ENCODE measurements at places on chromosomes 1 and 21. TPM values are rescaled to one million over a fixed set of nuclear protein-coding genes. Genes with fewer than 3 reads are reported as not detected.
A peak's percentile ranks its signal among the peaks of the same experiment; 100 is the strongest.

DNA sequence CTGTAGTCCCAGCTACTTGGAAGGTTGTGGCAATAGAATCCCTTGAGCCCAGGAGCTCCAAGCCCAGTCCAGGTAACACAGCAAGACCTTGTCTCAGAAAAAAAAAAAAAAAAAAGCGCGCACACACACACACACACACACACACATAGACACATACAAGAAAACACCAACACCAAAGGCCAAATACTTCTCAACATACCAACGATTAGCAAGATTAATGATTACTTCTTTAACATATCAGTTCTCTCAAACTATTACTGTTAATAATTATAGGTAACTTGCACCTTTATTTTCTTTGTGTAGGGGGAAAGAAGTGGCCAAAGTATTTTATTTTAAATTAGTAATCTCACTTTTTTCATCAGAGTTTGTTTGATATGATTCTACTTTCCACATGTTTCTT lies 289.5 kb upstream of the ADGRL2 start:
- no peak overlapping the region for H3K4me3 ChIP-seq
- no peaks in the 10 kb centered on the region for H3K27me3 ChIP-seq
- DNase-seq, result no peak
- H3K36me3 ChIP-seq, result no peaks in the 10 kb centered on the region

DNA sequence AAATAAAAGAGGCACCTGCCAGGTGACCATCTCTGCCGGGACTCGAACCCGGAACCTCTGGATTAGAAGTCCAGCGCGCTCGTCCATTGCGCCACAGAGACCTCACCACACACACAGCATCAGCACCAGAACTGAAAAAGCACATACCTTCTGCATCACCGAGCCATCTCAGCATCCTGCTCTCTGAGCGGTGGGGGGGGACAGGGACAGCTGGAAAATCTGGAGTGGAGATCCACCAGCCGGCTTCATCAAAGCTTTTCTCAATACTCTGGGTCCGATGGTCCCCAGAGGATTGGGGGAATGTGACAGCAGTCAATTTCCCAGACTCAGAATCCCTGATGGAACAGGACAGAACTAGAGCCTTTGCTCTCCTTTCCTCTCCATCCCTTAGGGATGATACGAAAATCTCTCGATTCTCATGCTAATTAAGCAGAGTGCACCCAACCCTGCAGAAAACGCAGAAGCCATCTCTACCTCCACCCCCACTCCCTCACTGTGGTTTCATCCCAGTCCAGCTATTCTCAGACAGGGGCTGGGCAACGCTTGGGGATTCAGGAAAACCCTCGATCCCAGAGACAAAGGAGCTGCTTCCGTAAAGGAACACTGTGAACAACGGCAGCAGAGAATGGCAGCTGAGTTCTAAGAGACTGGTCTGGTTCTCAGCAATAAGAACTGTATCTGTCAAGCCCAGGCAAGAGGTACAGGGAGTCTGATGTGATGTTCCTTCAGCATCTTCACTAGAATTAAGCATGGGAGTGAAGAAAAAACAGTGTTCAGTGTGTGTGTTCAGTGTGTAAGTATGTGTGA lies 29.6 kb upstream of the CADM3 start:
- no peak overlapping the region for H3K4me3 ChIP-seq
- no peaks in the 10 kb centered on the region for H3K36me3 ChIP-seq
- no peak for DNase-seq
- no peaks in the 10 kb centered on the region for H3K4me1 ChIP-seq

GRCh38 chr1:47690341-47691250 lies 252.8 kb downstream of the FOXD2 start:
- no peak overlapping the region for H3K4me3 ChIP-seq
- no peaks in the 10 kb centered on the region for H3K36me3 ChIP-seq
- no peak overlapping the region for H3K27ac ChIP-seq
- H3K27me3 ChIP-seq, result peaks cover 8% of the 10 kb centered on the region

GRCh38 chr21:31667132-31667531 lies 7.6 kb downstream of the SOD1 start:
- no peaks in the 10 kb centered on the region for H3K27me3 ChIP-seq
- H3K27ac ChIP-seq, result peak overlapping the region; percentile 35
- peaks cover 46% of the 10 kb centered on the region for H3K4me1 ChIP-seq
- H3K36me3 ChIP-seq, result peaks cover 26% of the 10 kb centered on the region
- no peak overlapping the region for H3K4me3 ChIP-seq
- no peak for DNase-seq

- no peaks in the 10 kb centered on the region for H3K27me3 ChIP-seq
- no peak overlapping the region for H3K4me3 ChIP-seq
- no peaks in the 10 kb centered on the region for H3K4me1 ChIP-seq
- no peaks in the 10 kb centered on the region for H3K36me3 ChIP-seq
- no peak overlapping the region for H3K27ac ChIP-seq
Observed at GRCh38 chr1:71593523-71593922, 512.7 kb upstream of the ZRANB2 start.

DNA sequence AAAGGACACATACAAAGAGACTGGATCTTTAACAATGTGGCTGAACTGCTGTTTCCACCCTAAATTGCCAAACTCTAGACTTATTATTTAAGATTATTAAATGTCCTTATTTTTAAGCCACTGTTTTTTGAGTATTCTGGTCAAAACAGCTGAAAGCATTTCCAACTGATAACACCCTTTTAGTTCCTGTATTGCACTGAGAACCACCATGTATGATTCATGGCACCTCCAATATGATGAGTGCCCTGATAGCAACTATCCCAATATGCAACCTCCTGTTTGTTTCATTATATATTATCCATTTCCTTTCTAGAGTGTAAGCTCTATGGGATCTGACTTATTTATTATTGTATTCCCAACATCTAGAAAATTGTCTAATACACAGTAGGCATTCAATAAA lies 269.4 kb downstream of the HHIPL2 start:
- no peaks in the 10 kb centered on the region for H3K4me1 ChIP-seq
- no peaks in the 10 kb centered on the region for H3K27me3 ChIP-seq
- DNase-seq, result no peak
- no peaks in the 10 kb centered on the region for H3K36me3 ChIP-seq
- no peak overlapping the region for H3K27ac ChIP-seq

- H3K36me3 ChIP-seq, result no peaks in the 10 kb centered on the region
- H3K27ac ChIP-seq, result no peak overlapping the region
- no peak for DNase-seq
- H3K4me3 ChIP-seq, result no peak overlapping the region
- no peaks in the 10 kb centered on the region for H3K27me3 ChIP-seq
Observed at GRCh38 chr1:59014827-59015226, 231.0 kb upstream of the JUN start.

GRCh38 chr1:65722461-65722860 lies 70.2 kb upstream of the PDE4B start:
- H3K36me3 ChIP-seq, result no peaks in the 10 kb centered on the region
- H3K27me3 ChIP-seq, result peaks cover 30% of the 10 kb centered on the region
- no peak overlapping the region for H3K27ac ChIP-seq
- DNase-seq, result no peak
- no peaks in the 10 kb centered on the region for H3K4me1 ChIP-seq
- no peak overlapping the region for H3K4me3 ChIP-seq

- no peak for DNase-seq
- H3K36me3 ChIP-seq, result peaks cover 57% of the 10 kb centered on the region
- no peaks in the 10 kb centered on the region for H3K27me3 ChIP-seq
- peak overlapping the region; percentile 68 for H3K27ac ChIP-seq
- no peak overlapping the region for H3K4me3 ChIP-seq
- H3K4me1 ChIP-seq, result peaks cover 48% of the 10 kb centered on the region
Observed at GRCh38 chr1:156808186-156809030, 8.2 kb downstream of the SH2D2A start.

- H3K27me3 ChIP-seq, result no peaks in the 10 kb centered on the region
- DNase-seq, result no peak
- peaks cover 3% of the 10 kb centered on the region for H3K36me3 ChIP-seq
- no peak overlapping the region for H3K27ac ChIP-seq
Observed at GRCh38 chr1:10152709-10153284, 57.6 kb upstream of the KIF1B start.

DNA sequence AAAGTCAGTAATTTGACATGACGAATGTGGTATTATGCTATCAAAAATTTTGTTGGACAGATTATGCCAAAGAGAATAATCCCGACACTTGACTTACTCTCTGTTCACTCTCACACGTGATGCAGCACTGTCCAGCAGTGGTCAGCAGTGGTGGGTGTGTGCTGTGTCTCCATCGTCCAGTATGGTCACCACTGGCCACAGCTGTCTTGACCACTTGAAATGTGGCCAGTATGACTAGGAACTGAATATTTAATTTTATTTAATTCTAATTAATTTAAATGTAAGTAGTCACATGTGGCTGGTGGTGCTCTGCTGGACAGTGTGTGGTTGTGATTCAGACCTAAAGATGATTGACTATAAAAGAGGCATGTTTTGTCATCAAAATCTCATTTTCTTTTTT lies 24.0 kb downstream of the URB2 start:
- no peak overlapping the region for H3K4me3 ChIP-seq
- H3K4me1 ChIP-seq, result no peaks in the 10 kb centered on the region
- peaks cover 10% of the 10 kb centered on the region for H3K36me3 ChIP-seq
- no peak overlapping the region for H3K27ac ChIP-seq

DNA sequence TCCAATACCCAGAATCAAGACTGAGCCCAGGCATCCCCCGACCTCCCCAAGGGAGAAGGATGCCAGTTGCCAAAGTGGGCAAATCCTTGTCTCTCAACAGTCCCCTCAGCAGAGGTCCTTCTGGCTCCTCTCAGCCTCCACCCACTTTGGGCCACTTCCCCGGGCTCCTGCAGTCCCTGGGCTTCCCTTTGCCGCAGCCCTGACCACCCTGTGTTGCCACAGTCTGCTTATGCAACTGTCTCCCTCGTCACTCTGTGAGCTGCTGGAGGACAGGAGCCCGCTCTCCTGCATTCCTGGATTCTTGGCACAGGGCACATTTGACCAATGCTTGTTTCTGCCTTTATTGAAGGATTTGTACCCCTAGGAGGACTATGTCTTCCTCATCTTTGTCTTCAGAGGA lies 2.9 kb upstream of the LRP8 start:
- peaks cover 20% of the 10 kb centered on the region for H3K4me1 ChIP-seq
- H3K27me3 ChIP-seq, result no peaks in the 10 kb centered on the region
- DNase-seq, result peak; percentile 43
- no peak overlapping the region for H3K27ac ChIP-seq
- H3K36me3 ChIP-seq, result no peaks in the 10 kb centered on the region

GRCh38 chr21:42151148-42151947 lies 67.6 kb upstream of the ABCG1 start:
- H3K27ac ChIP-seq, result no peak overlapping the region
- H3K4me3 ChIP-seq, result no peak overlapping the region
- no peaks in the 10 kb centered on the region for H3K27me3 ChIP-seq
- no peaks in the 10 kb centered on the region for H3K36me3 ChIP-seq

DNA sequence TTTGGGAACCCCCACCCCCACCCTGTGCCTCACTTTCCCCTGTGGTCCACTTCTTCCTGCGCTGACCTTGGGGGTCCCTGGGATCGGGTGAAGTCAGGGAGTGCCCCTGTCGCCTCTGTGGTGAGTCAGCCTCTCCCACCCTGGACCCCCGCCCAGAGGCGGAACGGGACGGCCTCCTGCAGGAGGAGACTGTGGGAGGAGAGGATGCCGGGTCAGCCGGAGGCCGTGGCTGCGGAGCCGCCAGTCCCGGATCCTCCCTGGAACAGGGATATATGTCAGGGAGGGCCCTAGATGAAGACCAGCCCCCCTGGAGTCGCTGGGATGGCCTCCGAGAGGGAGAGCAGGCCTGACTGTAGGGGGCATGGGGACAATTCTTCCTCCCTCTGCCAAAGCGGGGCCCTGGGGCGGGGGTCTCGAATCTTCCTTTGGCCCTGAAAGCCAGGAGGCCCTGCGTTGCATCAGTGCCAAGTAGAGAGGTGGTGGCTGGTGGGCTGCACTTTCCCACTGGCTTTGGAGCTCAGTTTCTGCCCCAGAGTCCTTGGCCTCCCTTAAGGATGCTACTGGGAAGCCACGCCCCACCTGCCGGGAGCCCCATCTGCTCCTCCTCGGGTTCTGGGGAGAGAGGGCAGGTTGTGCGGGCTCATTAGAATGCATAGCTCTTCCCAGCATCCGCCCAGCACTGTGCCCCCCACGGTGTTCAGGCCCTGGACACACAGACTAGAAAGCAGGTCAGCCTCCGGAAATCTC lies 930 bp downstream of the ARHGEF10L start:
- H3K4me3 ChIP-seq, result peak overlapping the region; percentile 57
- no peak for DNase-seq
- H3K36me3 ChIP-seq, result no peaks in the 10 kb centered on the region
- peaks cover 59% of the 10 kb centered on the region for H3K27me3 ChIP-seq
- H3K27ac ChIP-seq, result no peak overlapping the region

DNA sequence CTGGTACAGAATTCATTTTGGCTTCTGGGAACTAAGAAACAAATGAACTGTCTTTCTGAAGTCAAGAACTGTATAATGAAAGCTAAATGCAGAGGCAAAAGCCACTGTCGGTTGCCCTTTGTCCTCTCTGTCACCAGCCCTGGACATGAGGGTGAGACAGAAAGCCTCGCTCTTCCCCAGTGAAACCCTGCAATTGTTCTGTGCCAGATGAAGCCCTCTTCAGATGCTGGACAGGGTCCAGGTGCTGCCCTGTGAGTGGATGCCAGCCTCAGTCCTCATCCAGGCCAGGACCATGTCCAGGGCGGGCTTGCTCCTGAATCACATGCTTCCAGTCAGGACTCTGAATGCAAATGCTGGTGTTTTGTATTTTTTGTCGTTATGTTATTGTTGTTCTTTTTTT lies 138.7 kb downstream of the RUNX1 start:
- peak overlapping the region; percentile 4 for H3K27ac ChIP-seq
- H3K27me3 ChIP-seq, result no peaks in the 10 kb centered on the region
- peaks cover 88% of the 10 kb centered on the region for H3K4me1 ChIP-seq
- no peak overlapping the region for H3K4me3 ChIP-seq
- no peak for DNase-seq

- no peaks in the 10 kb centered on the region for H3K36me3 ChIP-seq
- no peak for DNase-seq
Observed at GRCh38 chr21:24272521-24272938, 1334.8 kb downstream of the MRPL39 start.

GRCh38 chr1:211605034-211605433 lies 26.1 kb upstream of the SLC30A1 start:
- no peak overlapping the region for H3K27ac ChIP-seq
- H3K4me3 ChIP-seq, result no peak overlapping the region
- H3K36me3 ChIP-seq, result no peaks in the 10 kb centered on the region
- DNase-seq, result no peak
- peaks cover 19% of the 10 kb centered on the region for H3K4me1 ChIP-seq
- no peaks in the 10 kb centered on the region for H3K27me3 ChIP-seq

The LENEP gene
- 0.91 TPM for total RNA-seq

The C4BPA gene
- total RNA-seq, result not detected

The XCL1 gene
- 0.36 TPM for total RNA-seq

The KLF17 gene
- not detected for total RNA-seq
